Activated CD4-positive, alpha-beta T cell treated with anti-CD3 and anti-CD28 coated beads for 24 hours (primary cell): ENCODE measurements at places on chromosomes 12 and 14.

GRCh38 chr12:114769634-114770033 is 85.7 kb upstream of the TBX3 start:
- DNase-seq = no peak

- DNase-seq = no peak
Measured at GRCh38 chr12:59780605-59781135, 184.8 kb downstream of the SLC16A7 start.

DNA sequence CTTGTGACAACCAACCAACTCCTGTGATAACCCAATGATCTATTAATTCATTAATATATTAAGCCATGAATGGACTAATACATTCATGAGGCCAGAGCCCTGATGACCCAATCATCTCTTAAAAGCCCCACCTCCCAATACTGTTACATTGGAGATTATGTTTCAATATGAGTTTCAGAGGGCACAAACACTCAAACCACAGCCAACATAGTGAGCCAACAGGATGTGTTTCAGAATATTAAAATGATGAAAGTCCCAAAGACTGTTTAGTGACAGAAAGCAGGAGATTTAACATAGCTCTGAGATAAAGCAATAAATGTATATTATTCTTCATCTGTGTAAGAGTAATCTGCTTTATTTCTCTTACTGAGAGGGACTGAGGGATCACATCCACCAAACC is 71.7 kb downstream of the PTPRO start:
- no peak for DNase-seq

DNA sequence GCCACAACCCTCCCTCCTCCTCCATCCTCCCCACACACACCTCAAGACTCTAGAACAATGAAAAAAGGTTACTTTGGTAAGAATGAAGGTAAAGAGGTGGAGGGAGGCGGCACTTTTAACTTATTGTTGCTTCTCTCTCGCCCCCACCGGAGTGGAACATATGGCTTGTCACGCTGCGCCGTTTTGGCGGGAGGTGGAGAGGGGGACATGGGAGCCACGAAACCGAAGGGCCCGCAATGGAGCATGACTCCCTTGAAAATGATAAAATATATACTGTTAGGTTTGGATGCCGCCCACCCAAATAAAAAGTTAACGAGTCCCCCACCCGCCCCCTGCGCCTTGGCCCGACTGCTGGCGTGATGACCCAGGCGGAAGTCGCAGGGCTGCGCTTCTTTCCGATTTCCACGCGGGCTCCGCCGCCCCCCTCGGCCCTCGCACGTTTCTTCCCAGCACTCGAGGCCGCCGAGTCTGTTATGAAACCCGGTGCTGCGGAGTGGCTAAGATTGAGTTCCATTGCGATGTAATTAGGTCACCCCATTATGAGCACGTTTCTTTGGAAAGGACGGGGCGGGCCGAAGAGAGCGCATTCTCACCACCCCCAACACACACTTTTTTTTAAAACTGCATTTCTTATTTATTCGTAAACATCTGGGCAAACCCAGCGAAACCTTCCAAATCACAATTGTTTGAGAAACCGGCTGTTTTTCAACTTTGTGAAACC is 1.4 kb upstream of the ZFP36L1 start:
- peak; percentile 75 for DNase-seq

- DNase-seq = no peak
Measured at GRCh38 chr12:79883216-79883615, 51.7 kb downstream of the PPP1R12A start.

DNA sequence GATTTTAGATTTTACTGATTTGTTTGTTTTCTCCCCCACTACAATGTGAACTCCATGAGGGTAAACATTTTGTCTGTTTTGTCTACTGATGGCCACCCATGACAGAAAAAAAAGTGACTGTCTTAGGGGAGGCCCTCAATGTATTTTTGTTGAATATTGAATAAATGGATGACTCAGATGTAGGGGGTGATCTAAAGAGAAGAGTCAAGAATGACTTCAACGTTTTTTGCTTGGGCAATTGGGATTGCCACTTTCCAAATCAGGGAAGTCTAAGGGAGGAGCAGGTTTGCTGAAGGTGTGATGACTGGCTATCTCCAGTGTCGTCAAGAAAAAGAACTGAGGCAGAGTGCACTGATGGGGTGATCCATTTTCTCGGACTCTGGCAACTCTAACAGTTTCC is 10.7 kb upstream of the PHC1 start:
- DNase-seq = no peak

DNA sequence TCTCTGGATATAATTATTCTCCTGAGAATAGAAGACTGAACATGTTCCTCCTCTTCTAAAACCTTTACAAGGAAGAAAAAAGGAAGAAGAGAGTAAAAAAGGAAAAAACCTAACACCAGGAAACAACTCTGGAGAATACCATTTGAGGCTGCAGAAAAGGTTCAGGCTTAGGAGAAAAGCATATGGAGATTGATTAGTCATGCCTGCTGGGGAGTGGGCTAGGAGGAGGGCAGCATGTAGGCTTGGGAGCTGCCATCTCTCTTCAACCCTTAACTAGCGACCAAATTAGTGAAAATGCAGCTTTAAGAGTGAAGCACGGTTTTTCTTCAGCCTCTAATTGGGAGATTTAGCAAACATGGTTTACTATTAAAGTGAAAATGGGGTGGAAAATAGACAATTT is 273.0 kb upstream of the CRY1 start:
- no peak for DNase-seq

DNA sequence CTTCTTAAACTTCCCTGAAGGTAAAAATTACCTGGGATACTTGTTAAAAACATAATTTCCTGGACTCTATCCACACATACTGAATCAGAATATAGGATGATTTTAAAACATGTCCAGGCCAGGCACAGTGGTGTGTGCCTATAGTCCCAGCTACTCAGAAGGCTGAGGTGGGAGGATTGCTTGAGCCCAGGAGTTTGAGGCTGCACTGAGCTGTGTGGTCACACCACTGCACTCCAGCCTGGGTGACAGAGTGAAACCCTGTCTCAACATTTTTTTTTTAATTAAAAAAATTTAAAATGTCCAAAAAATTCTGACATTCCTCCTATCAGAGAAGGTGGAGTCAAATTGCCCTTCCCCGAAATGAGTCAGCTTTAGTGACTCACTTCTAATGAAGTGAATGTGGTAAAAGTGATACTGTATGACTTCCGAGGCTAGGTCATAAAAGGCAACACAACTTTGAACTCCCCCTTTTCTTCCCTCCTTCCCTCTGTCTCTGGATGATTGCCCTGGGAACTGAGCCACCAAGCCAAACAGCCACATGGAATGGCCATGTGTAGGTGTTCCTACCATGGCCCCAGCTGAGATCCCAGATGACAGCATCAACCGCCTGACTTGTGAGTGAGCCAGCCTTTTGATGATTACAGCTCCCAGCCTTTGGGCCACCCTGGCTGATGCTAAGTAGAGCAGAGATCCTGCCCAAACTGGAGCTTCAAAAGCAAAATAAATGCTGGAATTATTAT is 36.3 kb downstream of the LIMA1 start:
- DNase-seq = peak; percentile 30

GRCh38 chr12:30164382-30165318 is 380.9 kb upstream of the TMTC1 start:
- DNase-seq = no peak

DNA sequence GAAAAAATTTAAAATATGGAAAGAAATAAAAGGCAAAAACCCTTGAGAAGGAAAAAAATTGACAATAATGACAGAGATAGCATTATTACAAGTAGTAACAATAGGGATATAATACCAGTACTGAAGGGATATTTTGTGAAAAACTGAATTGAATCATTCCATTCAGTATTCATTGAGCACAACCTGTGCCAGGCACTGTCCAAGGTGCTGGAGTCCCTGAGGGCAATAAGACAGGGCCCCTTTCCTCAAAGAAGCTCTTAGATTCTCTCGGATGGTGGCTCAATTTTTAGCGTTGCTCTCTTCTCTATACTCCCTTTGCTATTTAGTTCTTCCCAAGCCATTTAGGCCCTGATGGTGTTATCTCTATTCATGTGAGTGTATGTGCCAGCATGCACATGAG is 34.3 kb upstream of the GAS2L3 start:
- no peak for DNase-seq

DNA sequence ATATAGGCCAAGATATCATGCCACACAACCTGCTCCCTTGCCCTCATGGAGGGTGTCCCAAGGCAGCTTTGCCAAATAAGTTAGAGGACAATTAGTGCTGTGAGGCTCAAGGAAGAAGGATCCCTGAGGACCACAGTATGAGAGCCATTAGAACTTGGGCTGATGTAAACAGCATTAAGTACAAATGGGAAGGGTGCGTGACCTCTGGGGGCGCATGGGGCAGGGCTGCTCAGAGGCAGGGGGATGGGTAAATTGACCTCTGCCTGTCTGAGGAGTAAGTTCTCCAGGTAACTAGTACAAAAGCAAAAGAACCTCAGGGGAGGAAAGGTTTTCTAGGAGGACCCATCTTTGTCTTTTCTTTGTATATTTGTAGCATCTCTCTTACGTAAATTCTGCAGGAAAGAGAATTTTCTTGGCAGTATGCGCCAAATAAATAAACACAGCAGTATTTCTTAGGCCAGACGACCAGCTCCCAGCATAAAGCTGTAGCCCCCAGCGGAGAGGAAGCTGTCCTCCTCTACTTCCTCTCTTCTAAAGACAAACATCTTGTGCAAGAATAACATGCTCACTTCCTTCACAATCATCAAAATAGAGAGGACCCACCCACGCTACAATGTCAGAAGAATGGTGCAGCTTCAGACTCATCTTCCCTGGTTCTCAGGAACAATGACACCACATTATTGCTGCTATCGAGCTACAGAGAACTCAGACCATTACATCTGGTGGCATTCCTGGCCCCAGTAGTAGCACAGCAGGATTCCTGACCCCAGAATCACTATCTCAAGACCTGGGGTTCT is 16.4 kb upstream of the VWF start:
- DNase-seq = peak; percentile 10

DNA sequence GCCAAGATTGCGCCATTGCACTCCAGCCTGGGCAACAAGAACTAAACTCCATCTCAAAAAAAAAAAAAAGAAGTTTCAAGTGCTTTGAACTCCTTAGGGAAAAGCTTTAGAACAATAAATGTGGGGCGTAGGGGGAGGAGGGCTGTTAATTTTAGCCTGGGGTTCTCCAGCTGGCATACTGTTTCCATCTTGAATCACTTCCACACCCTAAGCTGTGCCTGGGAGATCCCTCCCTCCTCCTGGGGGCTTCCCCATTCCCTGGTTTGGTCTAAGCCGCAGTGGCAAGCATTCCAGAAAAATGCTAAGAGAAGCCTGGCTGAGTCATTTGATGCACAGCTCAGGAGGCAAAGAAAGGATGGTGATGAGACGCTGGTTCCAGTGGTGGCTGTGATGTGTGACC is 2.3 kb upstream of the ZNF384 start:
- DNase-seq = no peak

- no peak for DNase-seq
Measured at GRCh38 chr14:31476131-31476866, 11.5 kb downstream of the GPR33 start.

GRCh38 chr14:51668870-51669269 is 17.2 kb downstream of the FRMD6 start:
- no peak for DNase-seq

- DNase-seq = no peak
Measured at GRCh38 chr14:24418492-24418873, 11.0 kb downstream of the CBLN3 start.

- DNase-seq = no peak
Measured at GRCh38 chr14:103286968-103287850, 46.8 kb upstream of the EIF5 start.

- DNase-seq = no peak
Measured at GRCh38 chr14:36454599-36455240, 65.3 kb downstream of the NKX2-1 start.

GRCh38 chr12:123151457-123152454 is 866 bp upstream of the PITPNM2 start:
- DNase-seq = no peak

GRCh38 chr14:48726080-48726642 is 860.0 kb downstream of the RPS29 start:
- no peak for DNase-seq
